A549 treated with CpdA at 1 μM for 4 hours (cell line): ENCODE measurements at places on chromosomes 13 and 19. TPM values are rescaled to one million over a fixed set of nuclear protein-coding genes. Genes with fewer than 3 reads are reported as not detected.

The C1QTNF9 gene
- not detected in 5 replicates for total RNA-seq

The DACH1 gene
- not detected in 5 replicates for total RNA-seq

The ZIK1 gene
- total RNA-seq, result not detected in 5 replicates

The ZNF723 gene
- total RNA-seq, result not detected in 5 replicates

The MYH14 gene
- total RNA-seq, result 4.9 to 6.7 TPM (median 6.3 TPM) in 5 replicates

The TUBA3C gene
- total RNA-seq, result not detected in 5 replicates
